Neuronal stem cell (in vitro differentiated cells): ENCODE measurements at places on chromosomes 11 and 22.

DNA sequence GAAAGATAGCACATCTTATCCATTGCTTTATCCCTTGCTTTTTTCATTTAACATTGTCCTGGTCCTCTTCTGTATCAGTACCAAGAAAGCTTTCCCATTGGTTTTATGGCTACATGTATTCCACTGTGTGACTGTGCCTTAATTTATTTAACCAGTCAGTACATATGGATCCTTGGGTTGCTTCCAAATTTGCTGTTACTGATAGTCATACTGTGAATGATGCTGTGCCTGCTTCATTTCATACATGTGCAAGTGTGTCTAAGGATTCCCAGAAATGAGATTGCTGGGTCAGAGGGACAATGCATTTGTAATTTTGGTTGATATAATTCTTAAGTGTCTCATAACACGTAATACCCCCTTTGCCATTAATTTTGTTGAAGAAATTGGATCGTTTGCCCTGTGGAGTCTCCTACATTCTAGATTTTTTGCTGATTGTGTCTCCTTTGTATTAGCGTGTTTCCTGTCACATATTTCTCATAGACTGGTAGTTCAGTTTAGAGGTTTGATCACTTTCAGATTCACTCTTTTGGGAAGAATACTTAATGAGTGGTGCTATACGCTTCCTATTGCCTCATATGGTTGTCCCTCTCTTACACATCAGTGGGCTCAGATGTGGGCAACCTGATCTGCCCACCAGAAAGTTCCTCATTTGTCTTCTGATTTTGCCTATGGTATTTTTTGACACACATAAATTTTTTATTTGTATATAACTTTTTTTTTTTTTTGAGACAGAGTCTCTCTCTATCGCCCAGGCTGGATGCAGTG, 35.3 kb downstream of the MYBPC3 start:
- no peak for DNase-seq

GRCh38 chr11:26573896-26574295, 1.8 kb upstream of the MUC15 start:
- no peak for DNase-seq

GRCh38 chr11:69485337-69486041, 4.0 kb downstream of the LINC01488 start:
- no peak for DNase-seq

- DNase-seq = no peak
These were observed 1491.1 kb downstream of the TBC1D22A start for GRCh38 chr22:48253573-48253972.

GRCh38 chr11:43685440-43685839, 4.9 kb downstream of the HSD17B12 start:
- DNase-seq = no peak

DNA sequence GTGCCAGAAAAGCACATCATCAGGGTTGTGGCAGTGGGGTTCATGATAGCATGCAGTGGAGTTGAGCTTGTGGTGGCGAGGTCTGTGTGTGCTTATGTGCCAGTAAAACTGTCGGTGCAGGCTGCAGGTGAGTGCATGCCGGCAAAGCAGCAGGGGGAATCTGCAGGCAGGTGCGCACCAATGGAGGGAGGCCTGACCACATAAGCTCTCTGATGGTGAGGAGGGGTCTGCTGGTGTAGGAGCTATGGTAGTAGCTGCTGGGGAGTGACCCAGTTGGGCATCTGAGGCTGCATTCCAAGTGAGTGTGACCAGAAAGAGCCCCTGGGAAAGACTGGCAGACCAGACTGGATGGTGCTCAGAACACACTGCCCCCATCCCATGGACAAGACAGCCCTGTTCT, 121.5 kb downstream of the CNTN5 start:
- DNase-seq = no peak

DNA sequence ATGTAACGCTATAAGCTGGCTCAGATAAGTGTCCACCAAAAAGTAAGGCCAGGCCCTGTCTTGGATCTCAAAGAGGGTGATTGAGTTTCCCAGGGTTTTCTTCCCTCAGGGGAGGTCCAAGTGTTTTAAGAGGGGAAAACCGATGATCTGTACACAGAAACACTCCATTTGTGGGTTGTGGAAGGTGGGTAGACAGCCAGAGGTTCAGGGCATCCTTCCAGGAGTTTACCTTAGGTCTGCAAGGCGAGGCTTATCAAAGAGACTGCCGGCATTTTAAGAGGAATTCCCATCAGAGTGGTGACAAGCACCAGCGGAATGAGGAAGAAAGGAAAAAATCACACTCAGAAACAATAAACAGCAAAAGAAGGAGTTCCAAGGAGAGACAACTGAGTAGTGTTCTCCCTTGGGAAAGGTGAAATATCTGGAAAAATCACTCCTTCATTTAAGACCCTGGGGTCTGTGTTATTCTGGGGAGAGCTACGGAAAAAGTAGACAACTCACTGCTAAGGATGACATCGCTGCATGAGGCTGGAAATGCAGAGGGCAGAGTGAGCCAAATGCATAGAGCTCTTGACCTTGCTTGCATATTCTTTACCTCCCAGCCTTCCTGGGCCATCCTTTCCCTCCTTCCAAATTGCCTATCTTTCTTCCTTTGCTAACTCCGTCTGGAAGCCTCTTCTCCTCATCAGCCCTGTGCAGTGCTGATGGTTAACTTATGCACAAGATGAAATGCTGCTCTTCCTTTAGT, 22.1 kb upstream of the MMP7 start:
- no peak for DNase-seq
